ENCODE measurements at places on chromosomes 11 and 22.

- DNase-seq = no peak
Observed at GRCh38 chr11:128653801-128654231, 40.1 kb upstream of the FLI1 start.

DNA sequence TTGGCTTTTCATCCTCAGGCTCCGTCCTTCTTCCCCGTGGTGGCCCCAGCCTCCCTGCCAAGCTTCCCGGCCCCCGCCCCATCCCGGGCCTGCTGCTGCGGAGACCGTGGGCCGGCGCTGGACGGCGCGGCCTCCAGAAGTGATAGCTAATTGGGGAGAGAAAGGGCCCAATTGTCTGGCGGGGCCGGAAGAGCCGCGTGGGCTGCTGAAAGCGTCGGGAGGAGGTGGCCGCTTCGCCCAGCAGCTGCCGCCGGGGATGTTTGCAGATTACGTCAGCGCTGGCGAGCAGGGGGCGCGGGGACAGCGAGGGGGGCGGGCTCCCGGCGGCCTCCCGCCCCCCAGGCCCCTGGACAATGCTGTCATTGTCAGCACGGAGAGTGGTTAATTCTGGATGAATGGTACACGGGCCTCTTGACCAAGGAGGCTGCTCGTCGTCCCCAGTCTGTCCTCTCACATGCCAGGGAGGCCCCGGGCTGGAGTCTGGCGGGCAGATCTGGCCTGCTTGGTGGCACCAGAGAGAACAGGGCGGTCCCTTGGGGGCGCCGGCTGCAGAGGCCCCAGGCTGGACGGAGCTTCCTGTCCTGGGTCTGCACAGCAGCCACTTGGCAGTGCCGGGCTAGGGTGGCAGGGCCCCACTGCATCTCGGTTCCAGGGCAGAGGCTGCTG, 1.6 kb downstream of the SMIM38 start:
- no peak for DNase-seq

GRCh38 chr11:73439002-73439843, 63.0 kb downstream of the RELT start:
- DNase-seq = no peak

GRCh38 chr11:108913204-108913603, 248.3 kb downstream of the DDX10 start:
- no peak for DNase-seq

- DNase-seq = no peak
Observed at GRCh38 chr22:29172216-29172615, 33.5 kb upstream of the EMID1 start.

DNA sequence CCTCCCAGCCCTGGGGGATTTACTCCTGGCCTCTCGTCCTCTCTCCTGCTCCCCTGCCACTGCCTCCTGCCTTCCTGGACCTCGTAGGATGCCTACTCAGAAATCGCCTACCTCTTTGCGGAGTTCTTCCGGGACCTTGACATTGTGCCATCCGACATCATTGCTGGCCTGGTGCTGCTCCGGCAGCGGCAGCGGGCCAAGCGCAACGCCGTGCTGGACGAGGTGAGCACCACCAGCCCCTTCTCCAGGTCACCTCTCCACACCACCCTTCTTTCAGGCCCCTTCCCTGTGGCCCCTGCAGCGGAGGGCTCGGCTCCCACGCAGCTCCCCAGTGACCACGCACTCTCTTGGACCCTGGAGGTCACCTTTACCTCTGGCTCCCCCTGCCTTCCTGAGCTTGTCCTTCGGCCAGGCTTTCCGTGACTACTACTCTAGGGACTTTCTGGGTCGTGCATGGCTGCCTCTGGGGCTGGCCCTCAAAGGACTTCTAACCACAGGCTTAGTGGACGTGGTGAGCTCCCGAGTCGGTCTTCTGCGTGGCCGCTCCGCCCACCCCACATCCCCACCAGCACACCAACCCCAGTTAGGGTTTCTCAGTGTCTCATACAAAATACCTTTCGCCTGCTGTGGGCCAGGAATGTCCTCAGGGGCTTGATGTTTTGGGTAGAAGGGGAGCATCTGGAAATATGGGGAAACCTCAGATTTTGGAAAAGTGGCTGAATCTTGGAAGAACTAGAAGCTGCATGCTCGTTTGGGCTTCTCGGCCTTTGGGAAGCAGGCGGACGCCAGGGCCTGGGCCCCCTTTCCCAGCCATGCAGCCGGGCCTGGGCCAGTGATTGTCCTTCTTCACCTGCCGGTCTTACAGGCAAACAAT, 24.1 kb upstream of the MYRF start:
- DNase-seq = no peak

DNA sequence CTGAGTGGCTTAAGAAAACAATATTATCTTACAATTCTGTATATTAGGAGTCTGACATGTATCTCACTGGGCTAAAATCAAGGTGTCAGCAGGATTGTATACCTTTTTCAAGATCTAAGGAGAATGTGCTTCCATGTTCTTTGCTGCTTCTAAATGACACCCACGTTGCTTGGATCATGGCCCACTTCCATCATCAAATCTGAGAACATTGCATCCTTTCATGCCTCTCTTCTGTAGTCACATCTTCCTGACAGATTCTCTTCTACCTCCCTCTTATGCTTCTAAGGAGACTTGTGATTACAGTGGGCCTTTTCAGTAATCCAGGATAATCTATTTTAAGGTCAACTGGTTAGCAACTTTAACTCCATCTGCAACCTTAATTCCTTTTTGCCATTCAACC, 499.4 kb downstream of the FAM181B start:
- DNase-seq = no peak

DNA sequence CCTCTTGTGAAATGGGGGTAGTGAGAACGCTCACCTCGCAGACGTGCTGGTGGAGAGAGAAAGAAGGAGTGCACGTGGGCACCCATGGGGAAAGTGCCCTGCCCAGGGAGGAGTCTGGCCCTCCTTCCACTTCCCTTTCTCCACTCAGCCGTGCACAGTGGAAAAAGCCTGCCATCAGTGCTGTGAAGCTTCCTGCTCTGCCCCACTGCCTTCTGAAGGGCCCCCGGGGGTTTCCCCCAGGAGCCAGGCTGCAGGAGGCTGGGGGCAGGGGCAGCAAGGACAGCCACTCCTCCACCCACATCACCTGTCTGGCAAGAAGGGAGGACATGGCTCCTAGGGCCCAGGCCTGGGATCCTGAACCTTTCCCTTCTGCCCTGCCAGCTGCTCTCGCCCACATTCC, 7.6 kb downstream of the TP53I11 start:
- DNase-seq = peak; percentile 56

DNA sequence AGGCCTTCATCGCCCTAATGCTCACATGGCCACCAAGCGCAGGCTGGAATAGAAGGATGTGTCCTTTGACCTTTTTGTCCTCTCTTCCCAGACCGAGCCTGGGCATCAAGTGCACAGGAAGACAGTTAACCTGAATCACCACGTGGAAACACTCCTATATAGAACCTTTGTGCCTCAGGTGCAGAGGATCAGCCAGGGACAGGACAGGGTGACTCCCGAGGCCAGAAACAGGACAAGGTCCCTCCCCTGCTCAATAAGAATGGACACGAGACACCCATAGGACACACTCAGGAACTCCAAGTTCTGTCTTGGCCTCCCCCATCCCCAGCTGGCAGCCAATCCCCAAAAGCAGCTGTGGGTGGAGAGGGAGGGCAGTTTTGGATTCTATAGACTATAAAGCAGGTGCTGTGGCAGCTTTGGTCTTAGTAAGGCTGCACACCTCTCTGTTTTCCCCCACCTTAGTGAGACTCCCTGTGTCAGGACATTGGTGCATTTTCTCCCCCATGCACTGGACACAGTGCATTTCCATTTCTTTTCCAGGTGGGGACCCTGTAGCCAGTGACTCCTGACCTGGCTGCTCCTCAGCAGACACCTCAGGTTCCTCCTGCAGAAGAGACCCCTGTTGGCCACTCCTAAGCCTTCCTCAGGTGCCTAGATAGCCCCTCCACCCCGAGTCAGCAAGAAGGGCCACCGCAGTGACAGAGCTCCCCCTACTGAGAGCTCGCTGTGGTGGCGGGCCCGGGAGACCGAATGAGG, 43.6 kb upstream of the POU2AF1 start:
- DNase-seq = peak; percentile 75

DNA sequence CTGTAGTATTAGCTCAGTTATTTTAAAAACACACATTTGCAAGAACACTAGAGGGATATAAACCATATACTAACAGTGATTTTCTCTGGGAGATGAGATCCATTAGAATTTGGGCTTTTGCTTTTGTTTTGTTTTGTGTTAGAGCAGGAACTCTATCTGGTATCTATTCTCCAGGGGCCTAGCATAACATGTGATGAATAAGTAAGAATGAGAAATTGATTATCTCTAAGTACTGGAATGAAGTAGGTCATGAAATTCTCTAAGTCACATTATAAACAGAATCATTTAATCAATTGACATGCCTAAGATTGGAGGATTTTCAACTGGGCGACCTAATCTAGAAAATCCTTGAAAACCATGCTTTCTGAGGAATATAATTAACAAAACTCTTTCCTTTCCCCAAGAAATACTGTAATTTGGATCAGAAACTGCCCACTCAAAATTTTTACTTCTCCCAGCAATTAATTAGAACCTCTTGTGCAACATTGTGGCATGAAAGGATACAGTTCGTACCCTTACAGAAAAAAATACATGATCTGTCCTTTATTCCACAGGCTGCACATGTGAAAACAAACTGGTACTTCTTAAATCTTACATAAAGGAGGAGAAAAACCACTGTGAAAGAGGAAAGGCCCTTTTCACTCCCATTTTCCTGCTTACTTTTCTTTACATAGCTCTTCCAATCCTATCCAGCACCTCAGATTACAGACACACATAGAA, 93.5 kb downstream of the MRTFA start:
- no peak for DNase-seq

DNA sequence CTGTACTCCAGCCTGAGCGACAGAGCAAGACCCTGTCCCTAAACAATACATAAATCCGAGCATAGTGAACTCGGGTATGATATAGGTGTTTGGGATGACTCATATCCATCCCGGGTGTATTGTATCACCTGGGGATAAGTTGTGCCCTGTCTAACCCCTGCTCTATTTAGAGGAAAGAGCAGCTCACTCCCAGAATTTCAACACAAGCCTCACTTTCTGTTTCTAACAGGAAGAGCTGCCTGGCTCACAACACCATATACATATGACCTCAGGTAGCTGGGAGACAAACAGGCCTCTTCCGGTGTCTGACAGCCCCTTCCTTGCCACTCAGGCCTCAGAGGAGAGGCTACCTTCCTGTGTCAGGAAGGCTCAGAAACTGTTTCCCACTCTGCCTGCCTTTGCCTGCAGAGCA, 9.9 kb upstream of the MICALL1 start:
- DNase-seq = no peak

DNA sequence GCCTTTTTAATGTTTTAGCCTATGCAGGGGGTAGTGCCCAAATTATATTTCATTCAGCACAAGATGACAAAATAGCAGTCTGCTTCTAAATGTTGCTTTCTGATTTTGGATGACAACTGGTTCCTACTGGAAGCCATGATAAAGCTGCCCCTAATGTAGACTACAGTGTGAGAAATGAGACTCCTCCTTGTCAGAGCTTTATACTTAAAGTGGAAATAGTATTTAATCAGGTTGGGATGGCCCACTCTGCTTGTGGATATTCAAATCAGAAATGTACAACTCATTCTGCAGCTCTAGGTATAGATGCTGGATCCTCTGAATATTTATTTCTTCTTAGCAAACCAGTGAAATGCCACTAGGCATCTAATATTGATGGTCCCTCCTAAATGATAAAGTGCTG, 171.3 kb downstream of the SOX6 start:
- no peak for DNase-seq

- no peak for DNase-seq
Observed at GRCh38 chr11:109697140-109697843, 275.3 kb downstream of the C11orf87 start.

Measured in memory B cell (primary cell).